Posterior cingulate gyrus (tissue), 11 donors: ENCODE measurements at places on chromosomes 5 and 9.

DNA sequence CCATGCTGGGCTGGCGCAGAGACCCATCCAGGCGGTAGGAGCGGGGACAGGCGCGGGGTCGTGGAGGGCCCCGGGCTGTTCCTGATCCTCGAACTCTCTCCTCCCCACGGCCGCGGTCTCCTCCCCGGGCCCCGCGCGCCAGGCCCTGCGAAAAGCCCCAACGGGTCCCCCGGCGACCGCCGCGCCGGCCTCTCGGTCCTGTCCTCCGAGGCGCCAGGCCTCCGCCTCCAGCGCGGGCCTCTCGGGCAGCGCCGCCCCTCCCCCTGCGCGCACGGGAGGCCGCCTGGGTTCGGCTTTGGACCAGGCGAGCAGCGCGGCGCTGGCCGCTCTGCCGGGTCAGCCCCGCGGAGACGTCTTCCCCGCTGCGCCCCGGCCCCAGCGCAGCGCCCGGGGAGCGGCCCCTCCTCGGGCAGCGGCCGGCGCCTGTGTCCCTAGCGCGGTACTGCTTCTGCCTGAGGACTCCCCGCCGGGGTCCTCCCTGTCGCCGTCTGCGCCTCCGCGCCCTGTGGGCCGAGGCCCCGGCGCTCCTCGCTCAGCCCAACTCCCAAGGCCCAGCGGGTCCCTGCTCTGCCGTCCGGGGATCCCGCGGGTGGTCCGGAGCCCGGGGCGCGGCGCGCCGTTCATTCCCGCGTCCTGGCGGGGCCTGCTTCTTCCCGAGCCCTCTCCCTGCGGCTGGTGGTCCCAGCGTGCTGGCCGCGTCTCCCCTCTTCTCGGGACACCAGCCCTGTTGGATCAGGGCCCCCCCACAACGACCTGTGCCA lies 13.4 kb downstream of the COL23A1 start:
- DNase-seq: no peak

DNA sequence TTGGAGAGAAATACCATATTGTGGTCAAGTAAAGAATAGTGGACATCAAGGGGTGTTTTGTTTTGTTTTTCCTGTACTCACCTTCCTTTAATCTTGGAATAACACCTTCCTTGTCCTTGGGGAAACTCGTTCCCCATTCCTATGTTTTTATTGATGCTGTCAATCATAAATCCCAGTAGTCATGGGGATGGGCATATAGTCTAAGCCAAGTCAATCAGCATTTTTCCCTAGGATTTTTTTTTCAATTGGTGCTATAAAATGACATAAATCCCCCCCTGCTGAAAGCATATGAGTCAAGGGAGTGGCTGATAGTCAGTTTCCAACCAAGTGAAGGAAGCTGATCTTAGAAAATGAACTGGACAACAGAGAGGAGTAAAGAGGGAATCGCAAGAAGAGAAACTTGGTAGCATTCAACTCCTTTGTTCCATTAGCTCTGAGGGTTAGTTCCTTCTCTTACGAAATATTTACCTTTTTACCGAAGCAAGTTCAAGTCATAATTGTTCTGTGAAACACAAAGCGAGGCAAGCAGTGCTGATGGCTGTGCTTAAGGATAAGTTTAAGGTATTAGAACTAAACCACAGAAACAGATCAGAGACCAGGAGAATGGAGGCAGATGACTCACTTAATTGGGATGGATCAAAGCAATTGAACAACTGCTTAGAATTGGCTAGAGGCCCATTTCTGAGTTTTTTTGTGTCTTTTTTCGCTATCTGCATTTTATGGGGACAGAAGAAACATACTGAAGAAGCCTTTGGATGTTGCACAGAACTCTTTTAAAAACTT lies 218.6 kb downstream of the SEMA6A start:
- no peak for DNase-seq

GRCh38 chr5:122415030-122415800 lies 103.2 kb downstream of the SNCAIP start:
- peak; percentile 43 for DNase-seq

GRCh38 chr9:69997524-69997923 lies 46.1 kb upstream of the MAMDC2 start:
- no peak for DNase-seq

GRCh38 chr9:130058887-130059286 lies 5.2 kb downstream of the GPR107 start:
- DNase-seq: no peak

DNA sequence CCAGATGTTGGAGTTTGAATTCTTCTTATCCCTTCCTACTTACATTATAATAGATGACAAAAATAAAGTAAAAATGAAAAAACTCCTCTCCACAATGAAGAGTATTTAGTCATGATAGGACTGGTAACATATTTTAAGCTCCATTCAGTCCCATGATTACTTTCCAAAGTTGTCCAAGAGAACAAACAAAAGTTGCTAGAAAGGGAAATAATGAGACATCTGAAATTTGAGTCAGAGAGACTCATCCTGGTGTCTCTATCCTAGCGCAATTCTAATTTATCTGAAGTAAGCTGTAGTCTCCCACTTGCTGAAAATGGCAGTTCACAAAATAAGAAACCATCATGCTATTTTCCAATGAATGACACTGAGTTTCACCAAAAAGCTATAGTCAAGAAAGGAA lies 152.2 kb downstream of the BNC2 start:
- DNase-seq: no peak
